ENCODE measurements at places on chromosomes 5 and 9.

DNA sequence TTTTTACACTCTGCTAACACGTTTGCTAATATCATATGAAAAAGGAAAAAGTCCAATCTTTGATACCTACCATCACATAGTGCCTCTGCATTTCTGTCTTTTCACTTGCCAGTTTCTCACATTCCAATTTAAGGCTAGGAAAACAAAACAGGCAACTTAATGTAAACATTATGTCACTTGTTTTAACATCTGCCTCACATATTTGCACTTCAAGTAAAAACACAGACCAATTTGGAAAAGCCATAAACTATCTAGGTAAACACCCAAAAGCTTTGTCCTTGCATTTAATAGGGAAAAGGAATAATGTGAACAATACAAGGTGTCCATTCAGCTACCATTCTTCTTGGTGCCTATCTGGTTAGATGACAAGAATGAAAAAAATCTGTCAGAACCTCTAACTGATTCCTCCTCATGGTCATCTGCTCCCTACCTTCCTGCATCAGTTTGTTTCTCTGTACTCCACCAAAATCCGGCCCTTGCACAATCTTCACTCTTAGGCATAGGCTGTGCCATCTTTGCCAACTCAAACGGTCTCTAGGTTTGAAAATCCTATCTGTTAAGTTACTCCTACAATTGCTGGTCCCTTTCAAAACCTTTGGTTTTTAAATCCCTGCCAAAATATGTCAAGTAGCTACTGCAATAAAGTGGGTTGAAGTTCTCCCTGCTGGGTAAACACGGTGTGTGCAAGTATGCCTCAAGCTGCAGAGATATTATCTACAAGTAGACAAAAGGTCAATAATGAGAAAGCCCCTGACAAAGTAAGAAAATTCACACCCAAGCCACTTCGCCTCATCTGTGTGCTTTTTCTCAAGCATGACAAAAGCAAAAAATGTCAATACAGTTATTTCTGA, 3.4 kb downstream of the TLE1 start:
- no peak for DNase-seq

GRCh38 chr9:91844701-91845291, 105.2 kb downstream of the ROR2 start:
- DNase-seq: no peak

DNA sequence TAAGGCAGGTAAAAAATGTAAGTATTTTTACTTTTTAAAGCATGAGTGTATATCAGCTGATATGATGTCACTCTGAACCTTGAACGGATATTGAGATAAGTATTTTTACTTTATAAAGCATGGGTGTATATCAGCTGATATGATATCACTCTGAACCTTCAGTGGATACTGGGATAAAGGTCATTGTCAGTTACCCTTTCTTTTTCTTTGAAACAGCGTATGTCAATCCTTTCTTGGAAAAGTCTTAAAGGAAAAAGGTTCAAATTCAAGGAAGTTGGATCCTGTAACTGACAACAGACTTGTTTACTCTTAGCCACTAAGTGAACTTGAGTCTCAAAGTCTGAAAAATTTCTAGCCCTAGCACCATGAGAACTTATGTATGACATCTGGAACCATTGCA, 61.7 kb upstream of the IFNK start:
- no peak for DNase-seq

DNA sequence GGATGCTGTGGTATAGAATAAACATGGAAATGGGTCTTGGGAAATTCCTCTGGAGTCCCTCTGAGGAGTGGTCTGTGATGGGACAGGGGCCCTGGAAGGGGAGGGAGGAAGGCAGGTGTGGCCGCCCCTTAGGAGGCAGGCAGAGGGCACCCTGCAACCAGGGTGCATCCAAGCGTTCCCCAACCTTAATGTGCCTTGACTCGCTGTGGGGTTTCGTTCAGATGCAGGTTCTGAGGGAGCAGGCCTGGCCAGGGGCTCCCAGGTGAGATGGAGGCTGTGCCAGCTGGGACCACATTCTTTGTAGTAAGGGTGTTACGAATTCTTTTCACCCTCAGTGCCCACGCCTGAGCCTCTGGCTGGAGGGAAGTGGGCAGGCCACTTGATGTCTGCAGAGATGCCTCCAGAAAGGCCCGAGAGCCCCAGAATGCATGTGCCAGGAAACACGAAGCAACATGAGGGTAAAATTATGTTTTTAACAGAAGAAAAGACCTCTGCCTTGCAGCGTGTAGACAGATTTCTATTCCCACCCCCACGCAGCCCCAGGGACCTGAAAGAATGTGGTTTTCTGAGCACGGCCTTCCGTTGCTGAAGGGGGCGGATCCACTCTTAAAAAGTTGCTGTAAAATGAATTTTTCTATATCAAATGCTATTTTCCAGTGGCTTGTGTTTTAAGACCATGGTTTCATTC, 150.4 kb upstream of the IER5L start:
- DNase-seq: no peak

DNA sequence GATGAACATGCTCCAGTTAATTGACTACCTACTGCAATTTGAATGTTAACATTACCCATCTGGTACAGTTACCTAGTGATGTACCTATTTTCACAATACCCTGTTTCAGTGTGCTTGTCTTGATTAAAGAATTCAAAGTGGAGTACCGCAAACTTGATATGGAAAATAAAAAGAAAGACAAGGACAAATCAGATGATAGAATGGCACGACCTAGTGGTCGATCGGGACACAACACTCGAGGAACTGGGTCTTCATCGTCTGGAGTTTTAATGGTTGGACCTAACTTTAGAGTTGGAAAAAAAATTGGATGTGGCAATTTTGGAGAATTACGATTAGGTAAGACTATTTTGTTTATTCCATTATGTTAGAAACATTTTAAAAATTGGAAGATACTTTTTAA, 33.5 kb downstream of the CSNK1G3 start:
- DNase-seq: no peak

DNA sequence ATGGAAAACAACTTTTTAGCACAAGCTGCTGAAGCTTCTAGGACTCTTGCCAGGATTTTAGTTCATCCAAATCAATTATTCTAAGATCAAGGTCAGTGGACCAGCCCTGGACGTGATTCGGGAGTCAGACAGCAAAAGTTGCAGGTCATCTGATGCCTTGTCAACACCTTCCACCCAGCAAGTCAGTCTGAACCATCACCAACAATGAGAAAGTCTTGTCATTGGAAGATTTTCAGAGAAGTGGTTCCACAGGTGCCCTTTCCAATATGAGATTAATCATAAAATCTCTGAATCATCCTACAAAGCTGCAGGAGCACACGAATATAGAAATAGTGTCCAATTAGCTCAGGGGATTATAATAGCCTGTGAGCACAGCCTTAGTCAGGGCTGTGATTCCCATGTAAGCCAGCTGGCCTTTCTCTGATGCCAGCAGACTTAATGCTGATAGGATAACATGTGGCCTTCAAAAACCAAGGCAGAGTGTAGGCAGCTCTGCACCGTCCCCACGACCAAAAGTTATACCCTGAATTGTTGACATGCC, 445.0 kb upstream of the TRPC7 start:
- no peak for DNase-seq

DNA sequence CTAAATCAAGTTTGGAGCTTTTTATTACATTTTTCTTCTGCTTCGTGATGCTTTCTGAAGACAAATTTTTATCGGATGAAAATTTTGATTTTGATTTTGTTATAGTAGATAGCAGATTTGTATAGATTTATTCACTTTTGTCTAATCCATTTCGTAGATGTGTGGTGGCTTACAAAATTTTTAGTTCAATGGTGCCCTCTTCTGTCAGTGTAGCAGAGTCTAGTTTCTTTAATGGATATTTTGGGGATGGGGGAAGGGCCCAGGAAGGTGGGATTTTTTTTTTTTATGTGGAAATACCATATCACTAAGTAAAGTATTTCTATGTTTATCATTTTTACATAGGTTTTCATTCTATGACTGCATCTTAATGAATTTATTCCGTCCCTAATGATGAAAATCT, 259.9 kb upstream of the TARS1 start:
- DNase-seq: no peak

- no peak for DNase-seq
Observed at GRCh38 chr5:39584927-39585326, 160.1 kb upstream of the DAB2 start.

- peak; percentile 42 for DNase-seq
Observed at GRCh38 chr9:137435980-137436760, 5.0 kb downstream of the ENTPD8 start.

GRCh38 chr9:84586662-84587061, 82.9 kb upstream of the NTRK2 start:
- DNase-seq: no peak

DNA sequence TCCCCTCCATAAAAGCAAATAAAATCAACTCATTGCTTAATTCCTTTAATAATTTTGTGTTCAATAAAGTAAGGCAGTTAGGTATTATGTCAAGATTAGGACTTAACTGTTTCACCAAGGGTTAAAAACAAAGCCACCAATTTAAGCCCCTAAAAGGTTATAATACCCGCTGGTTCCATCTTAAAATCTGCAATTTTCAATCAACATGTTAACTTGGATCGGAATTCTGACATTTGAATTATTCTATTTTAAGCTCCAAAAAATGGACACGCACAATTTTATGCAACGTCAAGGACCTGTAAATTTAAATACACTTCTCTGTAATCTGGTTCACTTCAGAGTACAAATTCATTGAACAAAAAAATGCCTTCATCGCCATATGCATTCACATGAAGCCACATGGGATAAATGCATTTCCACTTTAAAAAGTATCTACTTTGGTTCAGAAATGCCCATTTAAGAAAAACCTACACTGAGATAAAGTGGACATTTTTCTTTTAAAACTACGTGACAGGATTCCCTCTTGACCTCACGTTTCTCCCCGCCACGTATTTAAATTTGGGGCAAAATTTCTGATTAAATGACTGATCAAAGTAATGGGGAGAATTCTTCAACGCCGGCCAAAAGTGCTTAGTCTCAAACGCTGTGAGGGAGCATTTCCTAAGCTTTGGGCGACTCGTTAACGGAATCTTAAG, 721 bp downstream of the GIN1 start:
- DNase-seq: peak; percentile 47

DNA sequence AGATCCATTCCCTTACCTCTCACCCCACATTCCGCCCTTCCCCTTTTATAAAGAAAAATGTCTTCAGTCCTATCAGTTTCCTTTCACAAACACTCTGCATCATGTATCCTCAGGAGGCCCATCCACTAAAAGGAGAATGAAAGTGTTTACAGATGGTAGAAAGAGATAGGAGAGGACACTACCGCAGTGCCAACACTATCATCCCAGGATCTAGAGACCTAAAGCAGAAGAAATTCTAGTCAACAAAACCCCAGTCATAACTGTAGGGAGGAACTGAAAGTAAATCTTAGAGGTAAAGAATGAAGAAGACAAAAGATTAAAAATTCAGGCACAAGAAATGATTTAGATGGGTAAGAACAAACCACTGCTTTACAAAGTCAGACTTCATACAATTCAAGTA, 114.1 kb downstream of the MLLT3 start:
- DNase-seq: no peak

- DNase-seq: no peak
Observed at GRCh38 chr5:10981932-10982331, 220.9 kb upstream of the DAP start.

DNA sequence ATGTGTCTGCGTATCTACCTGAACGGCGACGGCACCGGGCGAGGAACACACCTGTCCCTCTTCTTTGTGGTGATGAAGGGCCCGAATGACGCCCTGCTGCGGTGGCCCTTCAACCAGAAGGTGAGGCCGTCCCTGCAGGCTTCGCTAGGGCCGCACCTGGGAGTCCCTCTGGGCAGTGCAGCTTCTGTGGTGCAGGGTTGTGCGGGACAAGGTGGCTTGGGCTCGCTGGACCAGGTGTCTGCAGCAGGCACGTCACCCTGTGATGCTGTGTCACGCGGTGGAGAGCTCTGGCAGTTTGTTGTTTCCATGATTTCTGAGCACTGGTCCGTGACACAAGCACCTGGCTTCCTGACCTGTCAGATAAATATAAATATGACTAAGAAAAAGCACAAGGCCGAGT, 20.7 kb downstream of the FBXW5 start:
- DNase-seq: no peak

DNA sequence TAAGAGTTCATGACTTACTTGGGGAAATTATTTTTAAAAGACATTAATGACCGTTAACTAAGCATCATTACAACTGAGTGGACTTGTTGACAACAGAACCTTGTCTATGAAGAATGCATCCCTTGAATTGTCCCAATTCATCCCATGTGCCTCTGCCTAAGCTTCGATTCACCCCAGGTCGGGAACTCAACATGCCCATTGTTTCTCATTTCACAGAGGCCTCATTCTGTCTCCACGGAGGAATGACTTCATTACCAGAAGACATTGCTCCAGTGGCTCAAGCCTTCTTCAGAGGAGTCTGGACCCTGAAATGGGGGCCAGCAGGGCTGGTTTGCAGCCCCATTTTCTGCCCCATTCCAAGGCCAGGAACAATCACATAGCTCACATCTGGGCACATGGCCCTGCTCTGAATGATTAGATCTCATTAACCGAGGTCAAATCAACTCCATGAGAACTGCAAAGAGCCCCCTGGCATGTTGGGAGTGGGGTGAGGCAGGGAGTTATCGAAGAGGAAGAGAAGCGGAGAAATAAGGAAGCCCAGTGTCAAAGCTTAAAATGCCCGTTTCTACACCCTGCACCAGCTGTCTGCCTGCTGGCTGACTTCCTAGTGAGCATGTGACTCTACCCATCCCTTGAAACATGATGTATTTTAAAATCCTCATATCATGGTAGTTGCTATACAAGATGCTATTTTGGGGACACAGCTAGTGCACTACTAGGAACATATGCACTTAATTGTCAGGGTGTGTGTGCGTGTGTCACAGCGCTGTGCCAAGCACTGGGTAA, 137.3 kb downstream of the LHFPL2 start:
- no peak for DNase-seq

- no peak for DNase-seq
Observed at GRCh38 chr5:73587923-73588322, 22.4 kb downstream of the UTP15 start.

DNA sequence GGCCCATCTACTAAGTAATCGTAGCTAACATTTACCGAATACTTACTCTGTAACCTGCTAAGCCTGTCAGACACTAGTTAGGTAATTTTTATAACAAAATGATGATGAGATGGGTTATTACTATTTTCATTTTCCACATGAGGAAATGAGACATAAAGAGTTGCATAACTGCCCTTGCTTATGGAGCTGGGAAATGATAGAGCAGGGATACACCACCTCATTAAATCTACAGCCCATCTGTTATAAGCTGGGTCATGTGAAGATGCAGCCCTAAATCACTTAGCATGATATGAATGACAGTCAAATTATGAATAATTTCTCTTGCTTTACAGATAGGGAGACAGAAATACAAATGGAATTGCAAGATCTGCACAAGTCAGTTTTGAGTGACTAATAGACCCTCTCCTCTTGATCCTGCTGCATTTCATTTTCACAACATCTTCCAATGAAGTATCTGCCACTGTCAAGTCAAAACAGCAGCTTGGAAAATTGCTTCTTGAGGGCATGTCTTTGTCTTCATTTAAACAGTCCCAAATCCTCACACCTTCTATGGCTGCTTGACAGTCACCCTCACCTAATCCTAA, 364.7 kb downstream of the PRELID2 start:
- DNase-seq: no peak

- DNase-seq: no peak
Observed at GRCh38 chr9:96048104-96048955, 172.8 kb downstream of the ERCC6L2 start.
